ENCODE measurements at places on chromosomes 7 and 10.
A peak's percentile ranks its signal among the peaks of the same experiment; 100 is the strongest.

DNA sequence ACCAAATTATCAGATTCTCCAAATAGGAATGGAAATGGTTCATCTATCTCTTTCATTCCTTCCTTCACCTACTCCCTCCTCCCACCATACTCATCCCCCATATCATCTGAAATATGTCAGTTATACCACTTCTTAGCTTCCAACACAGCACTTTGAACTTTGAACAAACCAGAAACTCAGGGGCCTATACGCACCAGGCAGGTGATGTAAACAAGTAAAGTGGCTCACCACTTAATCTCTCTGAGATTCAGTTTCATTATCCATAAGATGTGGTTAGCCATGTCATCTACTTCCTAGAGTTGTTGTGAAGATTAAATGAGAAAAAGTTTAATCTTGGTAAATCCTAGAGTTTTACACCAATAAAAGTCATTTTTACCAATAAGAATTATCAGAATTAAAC is 65.9 kb upstream of the LRRN3 start:
- no peak for DNase-seq

- DNase-seq: no peak
Measured at GRCh38 chr10:10503772-10504171, 513.9 kb upstream of the CELF2 start.

DNA sequence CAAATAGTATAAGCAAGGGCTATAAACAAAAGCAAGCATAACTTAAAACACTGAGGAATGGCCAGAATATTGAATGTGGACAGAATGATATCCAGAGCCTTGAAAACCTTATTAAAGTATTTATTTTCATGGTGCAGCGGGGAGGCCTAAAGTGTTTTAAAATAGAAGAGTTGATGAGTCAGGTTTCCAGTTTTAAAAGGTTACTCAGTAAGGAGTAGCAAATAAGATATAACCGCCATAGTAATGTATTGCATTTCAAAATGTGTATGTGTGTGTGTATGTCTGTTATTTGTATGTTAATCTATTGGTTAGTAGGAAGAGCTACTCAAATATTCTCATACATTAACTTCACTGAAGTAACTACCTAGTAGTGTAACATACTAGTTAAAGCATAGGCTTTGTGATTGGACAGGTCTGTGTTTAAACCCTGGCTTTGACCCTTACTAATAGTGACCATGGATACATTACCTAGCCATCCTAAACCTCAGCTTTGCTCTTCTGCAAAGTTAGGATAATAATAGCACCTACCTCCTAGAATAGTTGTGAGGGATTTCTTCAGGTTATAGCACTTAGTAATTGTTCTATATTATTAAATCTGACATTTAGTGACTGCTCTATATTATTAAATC is 16.9 kb downstream of the CUTC start:
- no peak for DNase-seq

DNA sequence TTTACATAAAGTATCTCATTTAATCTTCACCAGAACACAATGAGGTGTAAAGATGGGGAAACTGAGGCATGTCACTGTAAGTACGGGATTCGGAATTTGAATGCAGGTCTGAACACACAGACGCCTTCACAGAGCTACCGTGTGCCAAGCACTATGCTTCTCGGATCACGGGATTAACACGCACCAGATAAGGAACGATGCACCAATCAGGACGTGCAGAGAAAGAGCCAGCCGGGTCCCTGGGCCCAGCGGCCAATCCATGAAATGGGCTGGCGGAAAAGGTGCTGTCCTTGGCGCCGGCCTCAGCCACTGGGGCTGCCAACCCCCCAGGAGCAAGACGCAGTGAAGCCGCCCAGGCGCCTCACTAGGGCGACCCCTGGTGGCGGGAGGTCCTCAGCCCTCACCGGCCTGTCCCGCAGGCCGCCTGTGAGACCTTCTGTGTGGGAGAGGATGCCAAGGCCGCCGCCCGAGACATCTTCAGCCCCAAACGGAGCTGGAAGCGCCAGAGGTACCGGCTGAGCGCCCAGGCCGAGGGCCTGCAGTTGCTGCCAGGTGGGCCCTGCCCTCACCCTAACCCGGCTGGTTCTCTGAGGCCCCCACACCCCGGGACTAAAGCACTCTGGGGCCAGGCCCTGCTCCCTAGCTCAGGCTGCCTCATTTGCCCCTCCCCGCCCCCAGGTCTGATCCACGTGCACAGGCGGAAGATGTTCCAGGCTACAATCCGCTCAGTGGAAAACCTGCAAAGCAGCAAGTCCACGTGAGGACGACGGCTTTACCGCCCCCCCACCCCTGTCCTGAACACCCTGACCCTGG is 15.6 kb downstream of the ATG9B start:
- DNase-seq: peak; percentile 83

DNA sequence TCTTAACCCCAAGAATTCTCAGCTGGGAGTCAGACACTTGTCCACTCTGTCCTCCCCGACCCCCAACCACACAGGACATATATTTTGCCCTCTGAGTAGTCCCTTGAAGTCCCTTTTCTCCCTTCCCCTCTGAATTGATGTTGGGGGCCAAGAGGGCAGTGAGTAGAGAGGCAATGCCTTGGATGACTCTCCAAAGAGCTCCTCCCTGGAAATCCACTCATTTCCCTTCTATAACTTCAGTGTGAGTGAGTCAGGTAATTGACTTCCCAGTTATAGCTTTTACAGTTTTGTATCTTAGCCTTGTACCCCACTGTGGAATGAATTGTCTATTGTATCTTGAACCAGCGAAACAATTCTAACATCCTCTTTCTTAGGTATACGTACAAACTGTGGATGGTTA is 9.2 kb upstream of the ODAD2 start:
- no peak for DNase-seq

DNA sequence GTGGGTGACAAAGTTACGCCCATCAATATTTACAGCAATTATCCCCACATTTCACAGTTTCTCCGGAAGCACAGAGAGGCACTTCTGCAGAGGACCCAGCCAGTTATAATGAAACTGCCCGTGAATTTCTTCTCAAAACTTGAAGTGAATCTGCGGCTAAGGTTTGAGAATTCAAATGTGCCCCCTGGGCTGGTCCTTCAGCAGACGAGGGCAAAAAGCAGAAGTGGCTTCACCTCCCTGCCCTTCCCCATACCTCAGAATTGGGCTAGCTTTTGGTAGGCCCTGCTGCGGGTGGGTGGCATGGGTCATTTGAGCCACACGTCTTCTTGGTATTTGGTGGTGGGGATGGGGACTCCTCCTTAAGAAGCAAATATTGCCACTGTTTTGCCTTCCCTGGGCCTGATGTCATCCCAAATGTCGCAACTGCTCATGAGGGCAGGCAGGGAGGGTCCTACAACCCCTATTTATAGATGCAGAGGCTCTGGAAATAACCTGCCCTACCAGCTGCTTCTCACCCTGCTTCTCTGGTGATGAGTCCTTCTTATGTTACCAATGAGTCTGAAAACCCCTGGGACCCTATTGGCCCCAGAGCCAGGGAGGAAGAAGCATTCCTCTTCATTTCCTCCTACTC is 16.6 kb upstream of the WDFY4 start:
- no peak for DNase-seq

- no peak for DNase-seq
Measured at GRCh38 chr10:70830164-70830563, 14.4 kb downstream of the SGPL1 start.

DNA sequence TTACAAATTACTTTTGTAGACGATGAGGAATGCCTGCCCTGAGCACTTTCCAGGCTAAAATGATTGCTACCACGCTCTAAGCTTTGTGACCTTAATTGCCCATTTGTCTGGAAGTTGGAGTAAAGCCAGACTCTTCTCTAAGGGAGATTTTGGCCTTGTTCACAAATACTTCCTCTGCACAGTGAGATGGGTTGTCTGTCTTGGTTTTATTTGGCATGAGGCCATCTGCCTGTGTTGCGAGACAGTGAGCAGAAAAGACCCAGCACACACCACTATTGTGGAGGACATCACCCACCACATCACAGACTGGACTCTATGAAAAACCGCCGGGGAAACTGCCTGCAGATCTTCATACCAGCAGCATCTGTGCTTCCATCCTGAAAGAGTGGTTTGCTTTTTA is 138.4 kb downstream of the BICC1 start:
- DNase-seq: no peak

DNA sequence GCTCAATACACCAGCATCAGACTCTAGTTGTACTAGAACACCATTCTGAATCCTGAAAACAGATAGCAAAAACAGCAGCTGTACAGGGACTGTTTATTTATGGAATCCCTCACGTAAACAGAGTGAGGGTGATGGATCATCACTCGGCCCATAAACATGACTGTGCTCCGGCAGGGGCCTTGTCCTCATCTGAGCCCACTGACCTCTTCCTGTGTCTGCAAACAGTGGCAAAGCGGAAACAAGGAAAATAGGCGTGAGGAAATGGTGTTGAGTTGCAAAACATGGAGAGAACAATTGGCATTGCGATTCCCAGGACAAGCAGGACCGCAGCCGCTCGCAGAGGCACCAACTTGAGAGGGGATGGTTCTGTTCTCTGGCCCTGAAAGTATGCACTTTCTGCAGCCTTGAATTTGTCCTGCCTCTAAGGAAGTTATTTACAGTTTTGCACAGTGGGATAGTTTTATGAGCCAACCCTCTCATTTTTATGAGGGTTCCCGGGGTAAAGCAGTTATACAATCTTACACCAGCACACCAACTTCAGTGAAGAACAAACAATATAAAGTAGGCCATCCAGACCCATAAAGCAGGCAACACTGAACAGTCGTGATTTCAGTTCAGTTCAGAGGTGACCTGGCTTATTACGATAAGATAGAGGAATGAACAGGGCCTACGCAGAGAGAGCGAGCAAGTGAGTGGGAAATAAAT is 248.0 kb upstream of the FZD8 start:
- DNase-seq: no peak

GRCh38 chr7:132203021-132203420 is 373.2 kb downstream of the PLXNA4 start:
- DNase-seq: no peak

GRCh38 chr10:130809761-130810515 is 501.6 kb downstream of the TCERG1L start:
- no peak for DNase-seq
